ENCODE measurements at places on chromosomes 12 and 14.

DNA sequence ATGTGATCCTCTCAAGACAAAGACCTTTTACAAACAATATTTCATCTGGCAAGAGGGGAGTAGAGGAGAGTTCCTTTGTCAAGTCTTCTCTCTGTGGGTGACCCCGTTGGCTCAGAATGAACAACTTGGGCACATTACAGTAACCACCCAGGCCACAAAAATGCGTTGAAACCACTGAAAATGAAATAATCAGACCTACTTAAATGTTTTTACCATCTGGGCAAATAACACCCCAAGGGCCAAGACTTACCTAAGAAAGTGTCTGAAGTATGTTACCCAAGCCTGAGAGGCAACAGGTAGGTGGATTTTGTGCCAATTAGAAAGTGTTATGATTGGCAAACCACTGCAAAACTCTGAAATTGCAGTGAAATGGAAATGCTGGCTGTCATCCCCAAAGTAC lies 1.3 kb downstream of the TC2N start:
- DNase-seq, result no peak

DNA sequence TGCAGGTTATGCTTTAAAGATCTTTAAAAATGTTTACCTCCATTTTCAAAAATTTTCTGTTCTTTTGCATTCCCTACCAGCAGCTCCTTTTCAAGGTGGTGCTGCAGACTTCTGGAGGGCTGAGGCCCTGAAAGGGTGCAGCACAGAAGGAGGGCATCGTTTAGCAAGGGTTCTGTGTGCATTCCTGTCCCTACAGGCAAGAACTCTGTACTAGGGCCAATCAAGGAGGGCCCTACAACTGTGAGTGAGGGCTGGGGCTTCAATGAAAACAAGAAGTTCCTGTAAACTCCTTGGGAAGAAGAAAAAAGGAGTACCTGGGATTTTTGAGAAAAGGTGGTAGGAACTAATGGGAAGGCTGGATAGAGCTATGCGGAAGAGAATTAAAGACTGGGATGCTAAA lies 50.7 kb upstream of the CSRP2 start:
- DNase-seq, result no peak

GRCh38 chr12:62711631-62712241 lies 223.2 kb downstream of the PPM1H start:
- DNase-seq, result no peak

GRCh38 chr12:90675106-90675505 lies 279.9 kb downstream of the CCER1 start:
- DNase-seq, result no peak

- no peak for DNase-seq
Observed at GRCh38 chr12:47449797-47450196, 256.0 kb downstream of the RPAP3 start.

DNA sequence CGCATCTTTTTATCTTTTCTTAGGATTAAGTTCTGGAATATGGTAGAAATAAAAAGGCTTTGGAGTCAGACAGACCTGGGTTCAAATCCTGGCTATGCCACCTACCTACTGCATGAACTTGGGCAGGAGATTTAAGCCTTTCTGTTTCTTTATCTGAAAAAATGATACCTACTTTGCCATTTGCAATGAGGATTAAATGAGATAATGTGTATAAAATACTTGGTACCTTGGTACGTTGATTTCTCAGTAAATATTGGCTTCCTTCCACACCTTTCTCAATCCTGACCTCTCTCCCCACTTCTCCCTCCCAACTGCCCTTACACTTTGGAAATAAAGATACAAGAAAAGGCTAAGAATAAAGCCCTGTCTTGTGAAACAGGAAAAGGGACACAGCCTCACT lies 172.6 kb downstream of the PAX9 start:
- DNase-seq, result no peak

DNA sequence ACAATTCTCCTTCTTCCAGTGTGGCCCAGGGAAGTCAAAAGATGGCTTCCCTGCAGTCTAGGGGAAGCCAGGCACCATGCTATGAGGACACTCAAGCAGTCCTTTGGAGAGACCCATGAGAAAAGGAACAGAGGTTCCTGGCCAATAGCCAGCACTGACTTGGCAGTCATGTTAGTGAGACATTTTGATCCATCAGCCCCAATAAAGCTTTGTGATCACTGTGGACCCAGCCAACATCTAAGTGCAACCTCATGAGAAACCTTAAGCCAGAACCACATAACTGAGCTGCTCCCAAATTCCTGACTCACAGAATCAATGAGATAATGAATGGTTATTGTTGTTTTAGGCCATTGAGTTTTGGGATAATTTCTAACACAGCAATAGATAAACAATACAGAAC lies 51.0 kb upstream of the NAP1L1 start:
- no peak for DNase-seq

GRCh38 chr12:30569426-30569825 lies 126.2 kb downstream of the IPO8 start:
- no peak for DNase-seq

- no peak for DNase-seq
Observed at GRCh38 chr14:51818748-51819380, 41.5 kb upstream of the GNG2 start.

DNA sequence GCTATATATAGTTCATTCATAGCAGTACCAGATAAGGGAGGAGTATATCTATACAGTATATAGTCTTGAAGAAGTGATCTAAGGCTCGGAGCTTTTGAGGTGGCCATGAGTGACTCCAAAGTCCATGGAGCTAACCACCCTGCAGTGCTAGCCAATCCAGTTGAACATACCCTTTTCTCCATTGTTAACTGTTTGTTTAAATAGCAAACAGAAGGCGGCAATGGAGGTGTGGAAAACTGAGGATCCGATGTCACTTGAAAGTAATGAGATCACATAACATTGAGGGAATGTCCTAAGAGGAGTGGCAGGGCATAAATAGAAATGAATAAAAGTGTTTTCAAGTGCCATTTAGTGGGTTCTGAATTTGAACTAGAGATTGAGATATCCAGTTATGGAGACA lies 12.4 kb upstream of the SNAPC1 start:
- DNase-seq, result no peak

DNA sequence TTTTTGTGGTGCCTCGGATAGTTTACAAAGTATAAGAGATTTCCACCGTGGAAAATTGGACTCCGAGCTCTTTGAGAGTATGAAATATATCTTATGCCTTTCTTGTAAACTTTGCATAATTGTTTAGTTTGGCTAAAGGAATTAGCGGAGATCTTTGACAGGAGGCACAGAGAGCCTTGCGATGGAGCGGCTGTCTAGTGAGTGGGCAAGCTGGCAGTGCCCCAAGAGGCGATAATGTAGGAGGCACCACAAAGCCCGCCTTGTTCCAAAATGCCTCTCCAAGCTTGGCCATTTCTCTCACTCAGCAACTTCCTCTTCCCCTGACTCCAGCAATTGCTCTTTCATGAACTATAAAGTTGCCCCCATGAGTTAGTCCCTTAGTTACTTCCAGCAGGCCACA lies 270.1 kb upstream of the PRICKLE1 start:
- DNase-seq, result no peak

DNA sequence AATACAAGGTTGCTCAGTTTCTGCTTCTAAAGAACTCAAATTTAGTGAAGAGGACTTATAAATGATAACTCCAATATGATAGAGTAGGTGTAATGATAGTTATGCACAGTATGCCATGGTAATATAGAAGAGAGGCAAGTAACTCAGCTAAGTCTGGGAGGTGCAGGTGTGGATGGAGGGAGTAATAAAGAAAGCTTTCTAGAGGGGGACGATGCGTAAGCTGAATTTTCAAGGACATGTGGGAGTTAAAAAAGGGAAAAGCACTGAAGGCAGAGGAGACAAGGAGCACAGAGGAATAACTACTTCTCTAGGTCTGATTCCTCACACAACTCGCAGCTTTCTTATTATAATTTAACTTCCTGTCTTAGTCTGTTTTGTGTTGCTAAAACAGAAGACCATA lies 49.1 kb upstream of the ZDHHC17 start:
- DNase-seq, result no peak

DNA sequence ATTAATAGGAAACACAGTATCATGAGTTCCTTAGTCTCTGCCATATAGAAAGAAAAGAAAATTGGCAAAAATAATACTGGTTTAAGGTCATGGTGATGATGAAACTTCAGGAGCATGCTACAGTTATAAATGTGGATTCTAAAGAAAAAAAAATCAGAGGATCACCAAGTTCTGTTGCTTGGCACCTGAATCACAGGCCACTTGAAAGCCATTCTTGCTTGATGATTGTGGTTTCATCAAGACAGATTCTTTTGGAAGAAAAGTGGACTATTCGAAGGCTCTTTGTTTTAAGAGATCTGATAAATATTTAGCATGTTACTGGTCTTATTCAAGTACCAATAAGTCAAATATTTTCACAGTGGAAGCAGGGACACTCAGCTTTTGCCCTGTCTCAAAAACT lies 148.9 kb downstream of the SAMD4A start:
- DNase-seq, result no peak

- no peak for DNase-seq
Observed at GRCh38 chr12:123057513-123058265, 77.2 kb downstream of the ARL6IP4 start.

- no peak for DNase-seq
Observed at GRCh38 chr14:60051721-60052221, 40.0 kb upstream of the PCNX4 start.

DNA sequence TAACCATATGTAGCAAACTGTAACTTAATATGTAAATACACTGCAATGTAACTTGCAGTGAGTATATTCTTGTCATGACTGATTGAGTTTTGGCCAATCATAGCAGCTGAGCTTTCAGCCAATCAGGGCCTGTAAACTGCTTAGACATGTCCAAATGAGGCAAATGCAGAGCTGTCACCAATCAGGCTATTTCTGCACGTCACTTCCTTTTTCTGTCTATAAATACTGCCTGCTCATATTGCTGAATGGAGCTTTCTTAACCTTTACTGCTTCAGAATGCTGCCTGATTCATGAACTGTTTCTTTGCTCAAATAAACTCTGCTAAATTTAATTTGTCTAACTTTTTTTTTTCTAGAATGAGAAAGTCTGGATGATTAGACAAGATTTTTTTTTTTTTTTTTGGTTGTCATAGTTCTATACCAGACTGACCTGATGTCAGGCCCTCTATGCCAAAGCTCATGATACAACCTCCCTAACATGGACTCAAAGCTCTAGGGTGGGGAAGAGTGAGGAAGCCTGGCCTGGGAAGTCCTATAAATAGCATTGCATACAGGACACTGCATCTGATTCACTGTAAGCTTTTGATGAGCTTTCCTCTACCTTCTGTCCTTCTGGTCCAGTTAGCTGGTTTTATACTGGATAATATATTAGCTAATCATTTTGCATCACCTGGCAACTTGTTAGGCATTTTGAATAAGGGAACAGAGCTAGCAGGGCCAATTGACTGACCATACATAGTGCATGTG lies 12.0 kb downstream of the MGP start:
- DNase-seq, result no peak

DNA sequence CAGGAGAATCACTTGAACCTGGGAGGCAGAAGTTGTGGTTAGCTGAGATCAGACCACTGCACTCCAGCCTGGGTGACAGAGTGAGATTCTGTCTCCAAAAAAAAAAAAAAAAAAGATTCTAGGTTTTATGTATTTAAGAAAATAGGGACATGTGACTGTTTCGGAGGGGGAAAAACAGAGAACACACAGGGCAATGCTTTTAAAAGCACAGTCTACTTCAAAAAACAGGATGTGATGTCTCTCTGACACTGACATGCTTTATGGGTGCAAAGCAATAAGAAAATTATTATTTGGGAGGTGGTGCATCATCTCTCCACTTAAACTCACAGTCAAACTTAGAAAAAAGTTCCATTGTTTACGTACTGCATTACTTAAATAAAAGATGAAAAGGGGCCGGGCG lies 28.7 kb downstream of the CLIP1 start:
- DNase-seq, result no peak

GRCh38 chr14:68506645-68507419 lies 286.0 kb downstream of the ZFP36L1 start:
- DNase-seq, result no peak

- no peak for DNase-seq
Observed at GRCh38 chr12:46064548-46064947, 74.2 kb upstream of the SCAF11 start.

GRCh38 chr12:108666401-108666881 lies 32.7 kb upstream of the SELPLG start:
- no peak for DNase-seq

GRCh38 chr14:106487600-106487999 lies 961.2 kb downstream of the TMEM121 start:
- no peak for DNase-seq

GRCh38 chr12:6226679-6227051 lies 26.5 kb downstream of the CD9 start:
- DNase-seq, result no peak

- no peak for DNase-seq
Observed at GRCh38 chr14:98716133-98716532, 555.9 kb downstream of the BCL11B start.

- DNase-seq, result no peak
Observed at GRCh38 chr14:21498540-21499526, 12.3 kb downstream of the METTL3 start.

- no peak for DNase-seq
Observed at GRCh38 chr14:100791348-100791735, 34.6 kb upstream of the MEG3 start.

DNA sequence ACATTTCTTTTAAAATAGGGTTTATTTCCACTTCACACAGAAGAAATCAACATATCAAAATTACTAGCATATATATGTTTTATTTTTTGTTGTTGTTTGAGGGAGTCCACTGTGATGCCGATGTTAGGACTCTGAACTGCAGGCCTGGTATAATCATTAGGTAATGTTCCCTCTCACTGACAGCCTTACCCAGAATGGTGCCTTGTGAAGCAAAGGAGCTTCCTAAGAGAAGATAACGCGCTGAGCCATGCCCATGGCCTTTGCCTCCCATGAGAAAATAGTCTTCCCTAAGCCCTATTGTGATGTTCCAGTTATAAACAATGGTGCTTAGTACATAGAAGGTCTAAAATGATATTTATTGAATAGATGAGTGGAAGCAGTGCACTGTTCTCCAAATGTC lies 12.0 kb downstream of the GNG2 start:
- DNase-seq, result no peak

DNA sequence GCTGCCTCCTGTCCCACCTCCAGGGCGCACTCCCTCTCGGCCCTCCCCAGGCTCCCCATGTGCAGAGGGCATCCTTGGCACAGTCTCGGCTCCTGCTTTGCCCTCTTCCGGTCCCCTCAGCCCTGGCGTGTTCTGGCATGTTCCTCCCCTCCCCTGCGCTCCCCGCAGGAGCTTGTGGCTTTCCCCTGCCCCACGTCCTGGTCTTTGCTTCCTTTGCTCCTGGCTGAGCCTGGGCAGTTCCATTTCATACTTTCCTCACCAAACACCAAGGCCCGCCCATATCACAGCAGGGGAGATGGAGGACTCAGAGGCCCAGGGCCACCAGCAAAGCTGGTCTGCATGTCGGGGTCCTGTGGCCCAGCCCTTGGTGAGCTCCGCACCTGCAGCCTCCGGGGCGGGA lies 56.0 kb downstream of the FBRSL1 start:
- no peak for DNase-seq

GRCh38 chr12:6118891-6119568 lies 5.4 kb downstream of the VWF start:
- no peak for DNase-seq
